Cerebellar nuclear complex (tissue), 1 donor: ENCODE measurements at places on chromosomes 13 and 19.

- DNase-seq = no peak
Measured at GRCh38 chr13:83618966-83619365, 263.3 kb downstream of the SLITRK1 start.

GRCh38 chr13:50387051-50387581 is 371.9 kb downstream of the KCNRG start:
- DNase-seq = no peak

DNA sequence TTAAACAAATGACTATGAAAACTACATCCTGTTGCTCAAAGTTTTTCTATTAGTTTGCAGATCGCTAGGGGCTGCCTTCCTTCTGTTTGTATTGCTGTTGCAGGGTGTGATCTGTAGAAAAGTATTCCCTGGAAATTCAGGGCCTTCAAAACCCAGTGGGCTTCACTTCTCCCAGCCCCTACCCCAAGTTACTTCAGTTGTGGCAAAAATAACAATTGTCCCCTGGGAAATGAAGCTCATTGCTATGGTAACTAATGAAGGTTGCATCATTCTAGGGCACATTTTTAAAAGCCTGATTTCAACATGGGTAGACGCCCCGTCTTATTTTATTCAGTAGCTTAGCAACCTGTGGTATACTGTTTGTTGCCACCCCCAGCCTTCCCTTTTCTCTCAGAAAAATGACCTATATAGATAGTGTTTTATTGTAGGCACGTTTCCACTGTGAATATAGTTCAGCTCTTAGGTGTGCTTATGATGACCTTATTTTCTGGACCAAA is 60.9 kb downstream of the WDFY2 start:
- no peak for DNase-seq

GRCh38 chr19:29682236-29682895 is 17.1 kb downstream of the PLEKHF1 start:
- no peak for DNase-seq

- no peak for DNase-seq
Measured at GRCh38 chr19:46928951-46929350, 68.2 kb downstream of the ARHGAP35 start.

DNA sequence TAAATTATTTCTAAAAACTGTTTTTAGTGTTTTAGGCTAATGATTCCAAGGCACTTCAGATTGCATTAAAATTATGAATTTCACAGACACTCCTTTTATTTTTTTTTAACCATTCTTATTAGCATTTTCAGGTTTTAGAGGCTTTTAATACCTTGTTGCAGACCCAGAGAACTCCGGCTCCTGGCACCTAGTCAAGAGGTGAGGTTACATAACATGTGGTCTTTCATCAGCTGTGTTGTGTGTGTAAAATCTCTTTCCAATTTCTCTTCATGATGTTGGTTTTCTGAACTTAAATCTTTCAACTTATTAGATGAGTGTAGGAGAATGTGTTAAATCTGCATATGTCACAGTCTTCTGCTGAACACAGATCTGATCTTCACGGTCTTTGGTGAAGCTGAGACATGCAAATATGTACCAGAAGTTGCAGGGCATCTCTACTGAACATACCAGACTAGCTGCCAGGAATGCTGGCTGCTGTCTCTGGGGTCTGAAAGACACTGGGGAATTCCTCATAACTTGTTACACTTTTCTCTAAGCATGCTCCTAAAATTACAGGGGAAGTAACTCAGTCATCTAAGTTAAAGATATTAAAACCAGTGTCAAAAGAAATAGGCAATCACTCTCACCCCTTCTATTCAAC is 1165.3 kb downstream of the EFNB2 start:
- DNase-seq = no peak

DNA sequence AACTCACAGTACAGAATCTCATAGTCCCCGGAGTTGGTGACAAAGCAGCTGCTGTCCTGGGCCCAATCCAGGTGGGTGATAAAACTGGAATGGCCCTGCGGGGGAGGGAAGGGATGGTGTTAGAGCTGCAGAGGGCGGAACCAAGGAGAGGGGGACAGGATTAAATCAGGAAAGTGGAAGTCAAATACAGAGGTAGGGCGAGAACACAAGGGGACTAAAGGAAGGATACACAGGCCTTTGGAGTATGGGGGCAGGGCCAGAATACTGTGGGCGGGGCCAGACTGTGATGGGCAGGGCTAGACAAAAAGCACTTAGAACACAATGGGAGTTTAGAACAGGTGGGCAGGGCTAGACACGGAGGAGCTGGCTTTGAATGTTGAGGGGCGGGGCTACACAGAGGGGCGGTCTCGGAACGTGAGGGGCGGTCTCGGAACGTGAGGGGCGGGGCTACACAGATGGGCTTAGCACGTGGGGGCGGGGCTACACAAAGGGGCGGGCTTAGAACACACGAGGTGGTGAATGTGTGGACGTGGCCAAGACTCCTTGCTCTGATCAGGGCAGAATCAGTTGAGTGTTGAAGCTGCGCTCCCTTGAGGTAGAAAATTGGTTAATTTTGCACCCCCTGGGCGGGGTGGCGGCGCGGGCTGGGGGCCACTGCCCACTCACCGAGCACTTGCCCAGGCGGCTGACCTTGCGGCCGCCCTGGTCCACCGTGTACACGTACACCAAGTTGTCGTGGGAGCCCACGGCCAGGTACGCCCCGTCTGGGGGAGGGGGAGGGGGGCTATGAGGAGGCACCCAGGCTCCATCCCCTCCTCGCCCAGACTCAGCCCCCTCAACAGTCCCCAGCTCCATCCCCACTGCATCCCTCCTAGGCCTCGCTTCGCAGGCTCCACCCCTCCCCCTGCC is 14.0 kb upstream of the GPR4 start:
- DNase-seq = no peak

DNA sequence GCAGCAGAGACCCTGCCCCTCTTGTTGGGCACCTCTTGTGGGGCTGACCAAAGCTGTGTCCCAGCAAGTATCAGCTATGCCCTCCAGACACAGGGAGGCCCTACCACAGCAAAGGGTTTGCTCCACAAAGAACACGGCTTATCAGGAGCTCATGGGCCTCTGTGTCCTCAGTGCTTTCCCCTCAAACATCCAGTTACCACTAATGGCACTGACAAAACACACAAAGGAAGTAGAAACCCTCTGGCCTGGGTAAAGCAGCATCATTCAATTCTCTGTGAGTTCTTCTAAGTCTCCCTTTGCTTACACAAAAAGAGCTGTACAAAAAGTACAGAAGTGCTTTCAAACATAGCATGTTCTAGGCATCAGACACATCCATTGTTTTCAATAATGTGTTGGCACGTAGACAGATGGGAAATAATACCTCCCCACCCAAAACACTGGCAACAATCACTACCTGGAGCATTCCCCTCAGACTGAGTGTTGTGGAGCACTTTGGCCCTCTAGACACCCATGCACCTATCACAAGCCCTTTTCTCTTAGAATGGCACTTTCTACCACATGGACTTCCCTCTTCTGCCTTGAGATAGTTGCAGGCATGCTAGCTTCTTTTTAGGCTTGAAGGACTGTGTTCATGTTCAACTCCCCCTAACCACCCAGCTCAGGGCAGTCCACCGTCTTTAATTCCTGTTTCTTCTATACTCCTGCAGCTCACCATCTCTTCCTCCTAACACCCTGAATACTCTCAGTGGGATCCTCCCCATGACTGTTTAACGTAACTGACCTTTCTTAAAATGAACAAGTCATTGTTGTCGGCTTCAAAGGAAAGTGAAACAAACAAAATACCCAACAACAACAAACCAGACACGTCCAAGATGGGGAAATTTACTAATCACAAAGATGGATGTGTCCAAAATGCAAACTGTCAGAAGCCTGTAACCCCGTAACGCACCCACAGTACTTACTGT is 43.5 kb downstream of the ATP7B start:
- no peak for DNase-seq

DNA sequence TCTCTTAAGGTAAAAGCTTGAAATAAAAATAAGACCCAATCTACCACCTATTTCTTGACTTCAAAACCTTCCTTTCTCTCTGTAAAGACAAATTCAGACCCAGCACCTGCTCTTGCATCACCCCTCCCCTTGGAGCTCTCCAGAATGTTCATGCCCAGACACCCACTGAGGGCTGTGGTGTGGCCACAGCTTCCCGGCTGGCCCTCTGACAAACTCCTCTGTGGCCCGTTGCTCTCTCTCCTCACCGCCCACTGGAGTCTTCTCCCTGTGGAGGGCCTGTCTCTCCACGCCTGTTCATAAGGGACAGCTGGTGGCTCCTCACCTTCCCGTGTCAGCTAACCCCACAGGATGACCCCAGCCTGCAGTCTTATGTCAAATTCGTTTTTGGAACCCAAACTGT is 49.1 kb downstream of the TSSK6 start:
- DNase-seq = no peak

GRCh38 chr19:37519890-37520289 is 13.2 kb downstream of the ZNF793 start:
- no peak for DNase-seq

DNA sequence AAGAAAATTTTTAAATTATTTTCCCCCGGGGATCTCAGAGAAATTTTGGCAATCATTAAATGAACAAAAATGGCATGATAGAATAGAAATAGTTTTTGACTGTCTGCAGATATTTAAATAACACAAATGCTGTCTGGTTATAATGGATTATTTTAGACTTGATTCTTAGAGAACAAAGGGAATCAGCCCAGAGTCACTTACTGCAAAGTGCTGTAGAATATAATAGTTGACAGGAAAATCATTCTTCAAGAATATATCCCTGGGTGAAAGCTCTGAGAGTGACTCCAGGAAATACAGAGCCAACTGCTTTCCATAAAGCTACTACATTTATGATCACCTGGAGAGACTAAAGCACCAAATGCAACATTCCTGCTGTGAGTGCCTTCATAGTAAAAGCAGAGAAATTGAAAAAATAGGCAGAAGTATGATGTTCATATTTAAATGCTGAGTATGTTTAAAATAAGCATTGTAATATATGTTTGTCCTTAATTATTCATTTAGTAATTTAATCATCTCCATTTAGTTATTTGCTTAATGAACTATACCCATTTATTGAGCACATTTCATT is 1765.8 kb downstream of the SLITRK1 start:
- no peak for DNase-seq

DNA sequence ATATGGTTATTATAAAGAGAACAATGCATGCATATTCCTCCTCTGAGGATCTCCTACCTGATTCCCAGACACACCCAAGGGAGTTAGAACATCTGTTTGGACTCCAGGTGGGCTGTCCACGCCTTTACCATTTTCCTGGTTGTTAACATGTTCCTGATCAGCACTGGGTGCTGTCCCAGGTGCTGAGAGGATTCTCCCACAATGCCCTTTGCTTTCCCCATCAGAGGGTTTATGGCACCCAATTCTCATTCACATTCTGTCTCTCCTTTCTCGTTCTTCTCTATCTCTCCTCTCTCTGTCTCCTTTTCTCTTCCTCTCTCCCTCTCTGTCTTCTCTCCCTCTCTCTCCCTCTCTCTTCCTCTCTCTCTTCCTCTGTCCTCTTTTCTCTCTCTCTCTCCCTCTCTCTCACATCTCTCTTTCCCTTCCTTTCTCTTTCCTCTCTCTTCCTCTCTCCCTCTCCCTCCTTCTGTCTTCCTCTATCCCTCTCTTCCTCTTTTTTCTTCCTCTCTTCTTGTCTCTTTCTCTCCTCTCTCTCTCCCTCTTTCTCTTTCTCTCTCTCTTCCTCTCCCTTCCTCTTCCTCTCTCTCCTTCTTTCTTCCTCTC is 3.3 kb upstream of the RDH13 start:
- DNase-seq = no peak

DNA sequence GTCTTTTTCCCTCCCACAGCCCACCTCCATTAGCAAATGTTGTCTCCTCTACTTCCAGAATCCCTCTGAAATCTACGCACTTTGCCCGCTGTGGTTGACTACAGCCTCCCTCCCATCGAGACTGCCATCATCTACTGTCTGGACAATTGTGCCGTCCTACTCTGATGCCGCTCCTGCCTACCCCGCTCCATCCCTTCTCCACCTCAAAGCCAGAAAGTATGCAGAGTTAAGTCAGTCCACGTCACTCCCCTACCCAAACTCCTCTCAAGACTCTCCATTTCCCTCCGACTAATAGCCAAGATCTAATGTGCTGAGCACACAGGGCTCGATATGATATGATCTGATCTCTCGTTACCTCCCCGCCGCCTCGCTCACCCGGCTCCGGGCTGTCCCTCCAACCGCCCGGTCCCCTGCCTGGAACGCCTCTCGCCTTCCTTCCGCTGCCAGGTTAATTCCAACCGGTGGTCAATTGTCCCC is 556 bp downstream of the CACTIN start:
- DNase-seq = no peak

DNA sequence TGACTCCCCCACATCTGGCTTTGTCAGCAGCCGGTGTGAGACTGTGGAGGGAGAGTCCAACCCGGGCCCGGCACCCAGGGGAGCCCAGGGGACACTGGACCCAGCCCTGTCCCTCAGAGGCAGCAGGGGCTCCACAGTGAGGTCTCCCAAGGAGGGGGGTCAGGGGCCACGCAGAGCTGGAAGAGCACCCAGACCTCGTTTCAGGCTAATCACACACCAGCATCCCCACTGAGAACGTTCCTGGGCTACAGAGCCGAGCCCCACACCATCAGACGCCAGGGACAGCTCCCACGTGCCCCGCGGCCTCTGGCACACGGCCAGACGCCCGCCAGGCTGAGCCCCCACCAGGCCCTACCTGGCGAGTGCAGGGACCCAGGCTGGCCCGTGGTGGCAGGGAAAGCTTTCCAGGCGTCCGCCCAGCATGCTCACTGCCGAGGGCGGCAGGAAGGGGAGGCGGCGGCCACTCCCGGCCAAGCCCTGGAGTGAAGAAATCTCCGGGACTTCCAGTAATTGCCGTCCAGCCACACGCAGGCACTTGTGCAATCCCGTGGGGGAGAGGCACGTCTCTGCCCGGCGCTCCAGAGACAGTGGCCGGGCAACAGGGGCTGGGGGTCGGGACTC is 19.2 kb downstream of the SBNO2 start:
- no peak for DNase-seq

GRCh38 chr13:76556627-76557026 is 329.6 kb downstream of the KCTD12 start:
- DNase-seq = no peak

DNA sequence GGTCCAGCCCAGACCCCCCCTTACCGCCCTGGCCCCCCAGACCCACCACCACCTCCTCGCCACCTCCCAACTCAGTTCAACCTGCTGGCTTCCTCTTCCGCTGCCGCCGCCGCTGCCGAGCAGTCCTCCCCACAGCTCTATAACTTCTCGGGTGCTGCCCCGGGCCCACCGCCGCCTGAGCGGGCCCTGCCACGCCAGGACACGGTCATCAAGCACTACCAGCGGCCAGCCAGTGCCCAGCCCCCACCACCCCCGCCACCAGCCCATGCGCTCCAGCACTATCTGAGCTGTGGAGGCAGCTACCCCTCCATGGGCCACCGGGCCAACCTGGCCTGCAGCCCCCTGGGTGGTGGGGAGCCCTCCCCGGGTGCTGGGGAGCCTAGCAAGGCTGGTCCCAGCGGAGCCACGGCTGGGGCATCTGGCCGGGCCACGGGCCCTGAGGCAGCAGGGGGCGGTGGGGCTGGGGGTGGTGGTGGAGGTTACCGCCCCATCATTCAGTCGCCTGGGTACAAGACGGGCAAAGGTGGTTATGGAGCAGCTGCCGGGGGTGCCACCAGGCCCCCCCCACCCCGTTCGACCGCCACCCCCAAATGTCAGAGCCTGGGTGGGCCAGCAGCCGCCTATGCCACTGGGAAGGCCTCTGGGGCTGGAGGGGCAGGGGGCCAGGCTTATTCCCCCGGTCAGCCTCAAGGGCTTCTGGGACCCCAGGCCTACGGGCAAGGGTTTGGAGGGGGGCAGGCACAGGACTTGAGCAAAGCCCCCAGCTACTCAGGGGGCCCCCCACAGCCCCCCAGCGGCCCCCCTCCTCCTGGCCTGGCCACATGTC is 4.2 kb downstream of the PRR12 start:
- no peak for DNase-seq

GRCh38 chr13:114185182-114185971 is 6.3 kb downstream of the CFAP97D2 start:
- DNase-seq = no peak

GRCh38 chr19:4369888-4370260 is 26.5 kb downstream of the MPND start:
- DNase-seq = no peak
